ENCODE measurements at places on chromosomes 1 and 21. TPM values are rescaled to one million over a fixed set of nuclear protein-coding genes. Genes with fewer than 3 reads are reported as not detected.

GRCh38 chr1:11595285-11595684 is 58.9 kb downstream of the FBXO2 start:
- no peak for DNase-seq

DNA sequence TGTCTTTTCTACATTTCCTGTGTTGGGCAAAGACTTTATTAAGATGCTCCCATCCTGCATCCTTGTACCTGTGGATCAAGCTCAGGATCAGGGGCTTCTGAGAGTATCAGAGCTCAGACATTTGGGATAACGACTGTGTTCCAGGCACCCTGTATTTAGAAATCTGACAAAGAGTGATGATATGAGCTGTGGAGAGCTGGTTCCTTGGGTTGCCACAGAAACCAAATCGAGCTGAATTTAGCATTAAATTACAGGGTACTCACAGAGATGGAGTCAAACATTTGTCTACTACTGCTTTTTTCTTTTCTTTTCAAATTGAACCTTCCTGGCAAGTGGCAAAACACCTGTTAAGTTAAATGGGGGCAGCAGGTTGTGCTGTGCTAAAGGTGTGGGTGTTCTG is 110.6 kb downstream of the XCL2 start:
- DNase-seq: no peak

GRCh38 chr1:89037186-89037585 is 14.5 kb upstream of the GBP3 start:
- no peak for DNase-seq

GRCh38 chr1:75412616-75413015 is 198.3 kb downstream of the SLC44A5 start:
- no peak for DNase-seq

DNA sequence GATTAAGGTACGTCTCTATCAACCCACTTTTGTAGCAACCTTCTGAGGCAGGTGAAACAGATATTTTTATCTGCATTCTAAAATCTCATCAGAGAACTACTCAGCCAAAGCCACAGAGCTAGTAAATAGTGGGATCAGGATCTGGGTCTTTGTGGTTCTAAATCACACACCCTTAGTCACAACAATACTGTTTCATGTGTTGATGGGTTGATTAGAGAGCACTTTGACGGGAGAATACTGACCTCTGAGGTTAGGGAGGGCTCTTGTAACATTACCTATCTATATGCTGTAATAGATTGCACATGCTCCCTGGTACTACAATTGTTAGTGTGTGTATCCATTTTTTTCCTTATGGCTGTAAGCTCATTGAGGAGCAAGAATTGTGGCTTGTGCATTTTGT is 45.5 kb upstream of the CCDC190 start:
- no peak for DNase-seq

GRCh38 chr1:82392513-82392912 is 591.8 kb downstream of the ADGRL2 start:
- DNase-seq: no peak

DNA sequence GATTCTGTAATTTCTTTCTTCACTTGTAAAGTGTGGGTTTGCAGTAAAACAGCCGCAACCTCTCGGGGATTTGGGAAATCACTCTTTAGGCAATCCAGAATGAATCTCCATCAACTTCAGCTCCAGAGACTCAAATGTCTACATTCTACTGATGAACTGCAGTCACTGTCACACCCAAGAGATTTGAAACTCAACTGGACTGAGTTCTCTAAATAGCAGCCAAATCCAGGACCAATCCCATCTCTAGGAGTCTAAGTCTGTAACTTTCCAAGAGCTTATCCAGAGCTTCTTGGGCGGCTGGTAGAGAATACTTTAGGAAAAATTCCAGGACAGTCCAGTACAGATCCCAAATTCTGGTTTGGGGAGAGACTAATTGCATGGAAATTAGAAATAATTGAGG is 62.9 kb downstream of the ADAMTS1 start:
- no peak for DNase-seq

DNA sequence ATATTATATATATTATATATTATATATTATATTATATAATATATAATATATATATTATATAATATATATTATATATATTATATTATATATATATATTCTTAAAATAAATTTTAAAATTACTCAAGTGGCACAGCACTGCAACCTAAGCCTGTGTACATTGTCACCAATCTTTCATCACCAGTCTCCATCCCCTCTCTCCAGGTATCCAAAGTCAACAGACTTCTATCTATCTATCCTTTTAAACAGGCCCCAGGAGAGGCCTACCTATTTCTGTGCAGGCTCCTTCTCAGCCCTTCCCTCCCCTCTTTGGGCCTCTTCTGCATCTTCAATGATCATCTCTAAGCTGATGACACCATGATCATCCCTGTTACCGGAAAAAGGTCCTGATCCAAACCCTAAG is 111.7 kb downstream of the RHOU start:
- DNase-seq: no peak

- DNase-seq: no peak
Observed at GRCh38 chr1:59137276-59137615, 159.6 kb upstream of the FGGY start.

DNA sequence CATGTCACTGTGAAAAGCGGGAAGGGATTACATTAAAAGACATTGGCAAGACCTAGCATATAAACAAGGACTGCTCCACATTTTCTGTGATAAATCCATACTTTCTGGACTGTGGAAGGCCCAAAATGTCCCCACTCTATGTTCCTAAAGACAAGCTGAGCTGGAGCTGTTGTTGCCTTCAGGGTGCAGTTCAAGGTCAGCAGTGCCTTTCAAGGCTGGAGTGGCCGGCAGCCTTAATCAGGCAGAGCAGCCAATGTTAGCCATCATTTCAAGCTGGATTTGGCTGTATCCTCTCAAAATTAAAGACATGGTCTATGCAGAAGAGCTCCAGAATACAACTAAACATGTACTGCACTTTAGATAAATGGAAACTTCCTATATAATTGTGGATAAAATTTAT is 70.4 kb upstream of the ADAM30 start:
- no peak for DNase-seq

GRCh38 chr1:14506471-14507255 is 91.8 kb upstream of the KAZN start:
- no peak for DNase-seq

GRCh38 chr1:9093581-9093980 is 24.1 kb upstream of the SLC2A5 start:
- no peak for DNase-seq

DNA sequence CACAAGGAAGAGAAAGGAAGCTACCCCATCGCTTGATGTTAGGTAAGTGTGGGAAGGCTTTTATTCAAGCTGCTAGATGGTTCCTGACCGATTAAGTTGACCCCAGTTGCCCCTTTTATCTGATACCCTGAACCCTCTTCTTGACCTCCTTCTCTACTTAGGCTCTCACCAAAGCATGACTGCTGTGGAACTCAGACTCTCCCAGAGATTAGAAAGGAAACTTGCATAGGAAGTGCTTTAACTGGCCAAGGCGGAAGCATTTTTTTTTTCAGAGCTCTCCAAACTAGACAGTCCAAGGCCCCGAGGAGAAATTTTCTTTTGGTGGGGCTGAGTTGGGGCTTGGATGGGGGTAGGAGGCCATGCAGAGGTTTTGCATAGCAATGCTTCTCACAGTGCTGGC is 101.3 kb upstream of the USP24 start:
- no peak for DNase-seq

DNA sequence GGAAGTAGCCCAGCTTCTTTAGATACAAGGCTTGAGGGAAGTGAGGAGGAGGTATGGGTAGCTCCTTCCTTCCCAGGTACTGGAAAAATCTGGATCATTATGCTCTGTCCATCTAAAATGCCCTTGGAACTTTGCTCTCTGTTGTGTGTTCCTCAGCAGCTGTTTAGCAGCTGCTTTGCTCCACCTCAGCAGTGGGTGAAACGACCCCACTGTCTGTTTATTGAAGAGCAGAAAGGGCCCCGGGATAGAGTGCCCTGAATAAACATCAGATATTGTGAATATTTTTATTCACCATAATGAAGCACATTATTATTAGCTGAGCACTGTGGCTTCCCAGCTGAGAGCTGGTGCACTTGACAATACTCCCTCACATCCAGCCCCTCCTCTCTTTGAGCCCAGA is 237.9 kb downstream of the PBX1 start:
- no peak for DNase-seq

DNA sequence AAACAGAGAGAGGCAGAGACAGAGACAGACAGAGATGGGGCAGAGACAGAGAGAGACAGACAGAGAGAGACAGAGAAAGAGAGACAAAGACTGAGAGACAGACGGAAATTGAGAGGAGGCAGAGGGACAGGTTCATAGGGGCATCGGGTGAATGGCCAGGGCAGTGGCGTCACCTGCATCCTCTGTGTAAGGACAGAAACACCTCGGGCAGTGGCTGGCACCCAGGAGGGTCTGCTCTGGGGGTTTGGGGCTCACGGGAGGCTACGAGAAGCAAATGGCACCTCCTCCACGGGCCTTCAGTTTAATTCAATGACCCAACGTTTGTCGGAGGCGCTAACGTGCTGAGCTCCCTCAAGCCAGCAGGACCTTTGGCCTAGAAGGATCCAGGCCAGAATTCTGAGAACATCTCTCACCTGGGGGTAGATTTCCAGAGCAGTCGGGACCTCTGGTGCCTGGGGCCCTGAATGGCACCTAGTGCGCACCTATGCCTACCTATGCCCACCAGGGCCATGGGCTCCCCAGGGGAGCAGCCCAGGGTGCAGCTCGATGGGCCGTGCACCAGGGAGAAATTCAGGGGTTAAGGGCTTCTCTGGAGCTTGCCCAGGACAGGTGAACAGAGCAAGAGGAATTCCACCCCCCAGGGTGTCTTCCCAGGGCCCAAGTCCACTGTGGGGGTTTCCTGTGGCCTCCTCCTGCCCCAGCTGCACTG is 20.6 kb upstream of the PTTG1IP start:
- no peak for DNase-seq

DNA sequence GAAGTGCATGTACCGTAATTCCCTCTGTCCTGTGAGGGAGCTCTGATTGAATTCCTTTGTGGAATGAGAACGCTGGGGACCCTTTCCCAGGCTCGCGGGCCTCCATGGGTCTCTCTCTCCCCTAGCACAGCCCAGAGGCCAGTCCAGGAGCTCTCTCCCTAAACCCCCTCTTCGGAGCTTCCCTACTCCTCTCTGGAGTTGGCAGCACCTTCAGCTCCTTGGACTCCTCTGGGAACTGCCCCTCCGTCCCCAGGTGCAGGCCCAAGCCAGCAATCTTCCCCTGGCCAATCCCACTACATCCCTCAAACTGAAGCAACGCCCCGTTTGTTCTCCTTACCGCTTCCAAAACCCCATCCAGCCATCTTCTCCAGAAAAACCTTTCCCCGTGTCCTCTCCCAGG is 10.5 kb upstream of the SYNC start:
- no peak for DNase-seq

GRCh38 chr1:41623736-41624135 is 139.3 kb upstream of the EDN2 start:
- DNase-seq: no peak

DNA sequence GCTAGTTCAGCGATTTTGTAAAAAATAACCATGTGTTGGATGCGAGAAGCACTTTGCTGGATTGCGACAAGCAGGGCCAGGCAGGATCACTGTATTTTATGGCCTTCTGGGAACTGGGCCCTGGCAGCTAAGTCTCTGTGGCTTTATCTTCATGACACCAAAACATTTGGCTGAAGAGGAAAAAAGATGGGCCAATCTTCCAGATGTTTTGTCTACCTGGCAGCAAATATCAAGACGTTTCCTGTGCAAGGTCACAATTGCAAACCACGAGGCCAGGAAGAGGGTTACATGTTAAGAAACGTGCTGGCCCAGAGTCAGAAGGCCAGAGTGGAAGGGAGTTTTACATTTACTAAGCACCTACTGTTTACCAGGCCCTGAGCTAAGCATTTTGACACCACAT is 22.1 kb downstream of the GRIK3 start:
- DNase-seq: no peak

- no peak for DNase-seq
Observed at GRCh38 chr1:238830036-238830611, 556.2 kb upstream of the CHRM3 start.

- no peak for DNase-seq
Observed at GRCh38 chr1:35931446-35932157, 697 bp downstream of the AGO3 start.

- no peak for DNase-seq
Observed at GRCh38 chr1:215868500-215868899, 301.4 kb downstream of the KCTD3 start.

GRCh38 chr1:9903801-9904527 is 6.1 kb downstream of the CTNNBIP1 start:
- DNase-seq: peak; percentile 33

Gene COL8A2
- 3.3 TPM for total RNA-seq

Gene PRKAB2
- total RNA-seq: 6.4 TPM

Gene MYOM3
- total RNA-seq: 0.42 TPM

Gene FTCD
- total RNA-seq: 0.32 TPM

Gene LCE3B
- not detected for total RNA-seq

Gene JUN
- 298 TPM for total RNA-seq

Gene SLAMF6
- total RNA-seq: 1.2 TPM

Gene FCRL6
- total RNA-seq: not detected

Gene C1orf141
- not detected for total RNA-seq

Gene B3GALT2
- not detected for total RNA-seq
